HTR-8/SVneo (cell line): ENCODE measurements at places on chromosomes 3 and 15.

GRCh38 chr3:191414732-191415131 is 46.2 kb upstream of the PYDC2 start:
- DNase-seq = no peak

DNA sequence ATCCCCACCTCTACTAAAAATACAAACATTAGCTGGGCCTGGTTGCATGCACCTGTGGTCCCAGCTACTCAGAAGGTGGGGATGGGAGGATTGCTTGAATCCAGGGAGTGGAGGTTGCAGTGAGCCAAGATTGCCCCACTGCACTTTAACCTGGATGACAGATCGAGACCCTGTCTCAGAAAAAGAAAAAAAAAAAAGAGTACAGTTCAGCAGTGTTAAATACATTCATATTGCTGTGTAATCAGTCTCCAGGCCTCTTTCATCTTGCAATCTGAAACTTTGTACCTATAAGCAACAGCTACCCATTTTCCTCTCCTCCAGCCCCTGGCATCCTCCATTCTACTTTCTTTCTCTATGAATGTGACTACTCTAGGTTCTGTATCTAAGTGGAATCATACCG is 61.2 kb downstream of the LPP start:
- no peak for DNase-seq

DNA sequence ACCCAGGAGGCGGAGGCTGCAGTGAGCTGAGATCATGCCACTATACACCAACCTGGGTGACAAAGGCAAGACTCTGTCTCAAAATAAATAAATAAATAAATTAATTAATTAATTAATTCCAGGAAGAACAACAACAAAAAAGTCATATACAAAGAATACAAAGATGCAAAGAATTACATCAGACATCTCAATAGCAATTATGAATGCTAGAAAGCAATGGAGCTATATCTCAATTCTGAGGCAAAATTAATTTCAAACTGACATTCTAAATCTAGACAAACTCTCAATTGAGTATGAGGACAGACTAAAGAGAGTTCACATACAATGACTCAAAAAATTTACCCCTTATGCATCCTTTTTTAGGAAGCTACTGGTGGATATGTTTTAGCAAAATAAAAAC is 69.6 kb upstream of the CTNNB1 start:
- no peak for DNase-seq

DNA sequence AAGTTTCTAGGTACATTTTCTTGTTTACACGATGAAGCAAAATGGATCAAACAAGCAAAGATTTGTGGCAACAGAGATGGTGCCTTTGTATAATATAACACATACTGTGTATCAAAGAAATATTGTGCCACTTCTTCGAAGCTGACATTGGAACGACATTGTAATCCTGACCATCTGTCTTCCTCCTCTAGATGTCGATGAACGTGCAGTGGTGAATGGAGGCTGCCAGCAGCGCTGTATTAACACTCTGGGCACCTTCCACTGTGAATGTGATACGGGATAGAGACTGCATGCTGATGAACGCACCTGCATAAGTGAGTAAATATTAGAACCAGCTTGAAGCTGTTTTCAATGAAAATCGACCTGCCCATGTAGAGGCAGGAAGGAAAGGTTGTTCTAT is 613.3 kb upstream of the GOLIM4 start:
- DNase-seq = no peak

- no peak for DNase-seq
Measured at GRCh38 chr3:55615694-55616295, 128.7 kb upstream of the WNT5A start.

DNA sequence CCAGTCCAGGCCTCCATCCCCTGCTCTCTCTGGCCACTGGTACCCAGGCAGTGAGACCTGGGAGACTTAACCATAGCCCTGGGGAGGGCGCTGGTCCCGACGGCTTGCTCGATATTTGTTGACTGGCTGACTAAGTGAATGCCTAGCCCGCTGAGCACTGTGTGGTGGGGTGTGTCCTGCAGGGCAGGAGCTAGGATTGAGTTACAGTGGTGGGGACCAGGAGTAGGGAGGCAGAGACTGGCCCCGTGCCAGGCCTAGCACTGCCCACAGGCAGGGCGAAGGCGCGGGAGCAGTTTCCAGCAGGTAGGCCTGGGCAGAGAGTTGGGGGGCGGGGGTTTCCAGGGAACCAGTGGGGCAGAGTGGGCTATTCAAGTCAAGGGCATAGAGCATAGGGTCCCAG is at the start of gene VILL:
Gene VILL (plus strand): TSS at position 260 of the 400 bp plus-strand sequence. CDS start 2,887 bp downstream, outside the sequence.
- no peak for DNase-seq

- no peak for DNase-seq
Measured at GRCh38 chr15:35195649-35196048, 110.6 kb upstream of the NANOGP8 start.

- no peak for DNase-seq
Measured at GRCh38 chr3:26068890-26069289, 279.0 kb downstream of the OXSM start.

DNA sequence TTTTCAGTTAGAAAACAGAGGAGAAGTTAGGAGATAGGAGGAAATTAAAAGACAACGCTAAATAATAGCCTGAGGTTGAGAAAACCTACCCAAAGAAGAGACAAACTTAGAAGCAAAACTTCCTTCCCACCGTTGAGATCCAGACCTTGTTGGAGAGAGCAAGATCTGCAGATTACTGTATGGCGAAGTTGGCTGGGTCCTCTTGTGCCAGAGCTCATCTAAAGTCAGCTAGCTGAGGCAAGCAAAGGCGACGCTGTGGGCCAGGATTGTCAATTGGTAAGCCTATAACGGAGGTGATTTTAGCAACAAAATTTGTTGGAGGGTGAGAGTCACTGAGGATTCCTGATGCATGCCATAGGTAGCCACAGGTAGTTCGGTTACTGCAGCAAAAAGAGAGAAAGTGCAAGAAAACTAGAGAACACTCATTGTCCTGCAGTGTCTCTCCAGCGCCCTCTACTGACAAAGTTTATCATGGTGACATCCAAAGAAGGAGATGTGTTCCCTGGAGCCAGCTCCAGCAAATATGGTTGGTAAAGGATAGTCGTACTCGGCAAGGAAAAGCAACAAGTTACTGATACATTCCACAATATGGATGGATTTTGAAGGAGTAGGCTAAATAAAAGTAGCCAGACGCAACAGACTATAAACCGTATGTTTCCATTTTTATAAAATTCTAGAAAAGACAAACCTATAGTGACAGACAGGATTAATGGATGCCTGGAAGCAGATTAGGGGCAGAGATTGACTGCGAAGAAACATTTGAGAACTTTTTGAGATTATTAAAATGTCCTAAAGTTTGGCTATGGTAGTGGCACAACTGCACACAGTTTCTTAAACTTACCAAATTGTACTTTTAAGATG is 9.8 kb upstream of the OR5K4 start:
- DNase-seq = peak; percentile 15

- DNase-seq = no peak
Measured at GRCh38 chr15:77311618-77312398, 108.1 kb downstream of the PEAK1 start.

GRCh38 chr3:78734048-78734637 is 1033.7 kb downstream of the ROBO1 start:
- no peak for DNase-seq

DNA sequence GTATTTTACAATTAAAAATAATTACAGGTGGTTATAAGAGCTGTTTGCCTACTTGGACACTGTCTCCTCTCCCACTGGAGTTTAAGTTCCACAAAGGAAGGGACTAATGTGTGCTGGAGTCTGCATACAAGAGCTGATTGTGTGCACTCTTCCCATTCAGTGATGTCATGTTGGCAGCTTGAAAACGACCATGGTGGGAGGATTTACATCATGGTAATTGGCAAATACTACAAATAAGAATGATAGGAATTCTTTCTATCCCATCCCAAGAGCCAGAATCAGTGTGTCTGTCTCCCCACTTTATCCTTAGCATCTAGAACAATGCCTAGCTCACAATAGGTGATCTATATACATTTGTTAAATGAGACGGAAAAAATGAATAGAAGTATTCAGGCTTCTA is 14.1 kb downstream of the ITGA11 start:
- DNase-seq = no peak

- DNase-seq = no peak
Measured at GRCh38 chr3:64067506-64068346, 44.4 kb upstream of the PSMD6 start.

DNA sequence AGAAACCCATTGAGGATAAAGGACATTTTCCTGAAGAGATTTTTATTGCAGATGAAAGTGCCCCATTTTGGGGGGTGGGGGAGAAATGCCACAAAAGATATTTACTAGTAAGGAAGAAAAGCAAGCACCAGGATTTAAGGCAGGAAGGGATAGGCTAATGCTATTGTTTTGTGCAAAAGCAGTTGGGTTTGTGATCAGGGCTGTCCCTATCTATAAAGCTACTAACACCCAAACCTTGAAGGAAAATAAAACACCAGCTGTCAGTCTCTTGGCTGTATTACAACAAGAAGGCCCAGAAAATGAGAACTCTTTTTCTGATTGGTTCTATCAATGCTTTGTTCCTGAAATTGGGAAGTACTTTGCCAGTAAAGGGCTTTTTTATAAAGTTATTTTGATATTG is 56.0 kb downstream of the CD200 start:
- no peak for DNase-seq

GRCh38 chr3:89966877-89967665 is 859.6 kb downstream of the EPHA3 start:
- DNase-seq = no peak

GRCh38 chr15:45441036-45441435 is 62.7 kb upstream of the GATM start:
- no peak for DNase-seq

- DNase-seq = no peak
Measured at GRCh38 chr3:3342141-3342540, 162.7 kb upstream of the CRBN start.

- no peak for DNase-seq
Measured at GRCh38 chr3:68751888-68752287, 180.5 kb downstream of the TAFA4 start.

DNA sequence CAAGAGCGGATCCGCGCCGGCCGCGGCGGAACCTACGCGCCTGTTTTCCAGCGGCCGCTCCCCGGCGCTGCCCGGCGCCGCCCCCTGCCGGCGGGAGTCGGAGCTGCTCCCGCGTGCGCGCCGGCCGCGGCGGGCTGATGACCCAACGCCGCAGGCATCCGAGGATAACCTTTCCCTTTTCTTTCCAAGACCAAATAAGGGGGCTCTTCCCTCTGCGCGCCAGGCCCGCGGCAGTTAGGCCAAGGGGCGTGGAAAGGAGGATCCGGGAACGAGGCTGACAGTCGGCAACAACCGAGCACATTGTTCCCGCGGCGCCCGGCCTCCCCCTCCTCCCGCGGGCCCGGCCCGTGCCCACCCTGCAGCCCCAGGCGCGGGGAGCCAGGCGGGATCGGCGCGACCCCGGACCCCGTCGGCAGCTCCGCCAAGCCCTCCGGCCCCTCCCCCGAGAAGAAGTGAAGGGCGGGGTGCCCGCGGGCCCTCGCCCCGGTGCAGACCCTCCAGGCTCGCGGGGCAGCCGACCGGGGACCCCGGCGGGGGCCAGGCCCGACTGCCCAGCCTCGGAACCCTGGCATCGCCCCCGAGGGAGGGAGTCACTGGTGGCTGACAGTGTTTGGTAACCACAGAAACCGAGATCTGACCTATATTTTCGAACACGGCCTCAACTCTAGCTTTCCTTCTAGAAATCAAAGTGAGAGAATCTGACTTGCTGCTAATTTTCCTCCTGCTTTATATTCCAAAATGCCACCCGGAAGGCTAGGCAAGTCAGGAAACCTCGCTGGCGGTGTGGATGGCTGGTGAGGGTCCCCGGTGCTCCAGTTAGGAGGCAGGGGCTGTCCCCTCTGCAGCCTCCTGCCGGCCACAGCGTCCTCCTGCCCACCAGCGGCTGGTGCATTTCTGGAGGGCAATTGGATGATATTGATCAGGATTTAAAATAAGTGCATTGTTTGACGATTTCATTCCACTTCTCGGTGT is 45.6 kb upstream of the SYNM start:
- DNase-seq = peak; percentile 84

DNA sequence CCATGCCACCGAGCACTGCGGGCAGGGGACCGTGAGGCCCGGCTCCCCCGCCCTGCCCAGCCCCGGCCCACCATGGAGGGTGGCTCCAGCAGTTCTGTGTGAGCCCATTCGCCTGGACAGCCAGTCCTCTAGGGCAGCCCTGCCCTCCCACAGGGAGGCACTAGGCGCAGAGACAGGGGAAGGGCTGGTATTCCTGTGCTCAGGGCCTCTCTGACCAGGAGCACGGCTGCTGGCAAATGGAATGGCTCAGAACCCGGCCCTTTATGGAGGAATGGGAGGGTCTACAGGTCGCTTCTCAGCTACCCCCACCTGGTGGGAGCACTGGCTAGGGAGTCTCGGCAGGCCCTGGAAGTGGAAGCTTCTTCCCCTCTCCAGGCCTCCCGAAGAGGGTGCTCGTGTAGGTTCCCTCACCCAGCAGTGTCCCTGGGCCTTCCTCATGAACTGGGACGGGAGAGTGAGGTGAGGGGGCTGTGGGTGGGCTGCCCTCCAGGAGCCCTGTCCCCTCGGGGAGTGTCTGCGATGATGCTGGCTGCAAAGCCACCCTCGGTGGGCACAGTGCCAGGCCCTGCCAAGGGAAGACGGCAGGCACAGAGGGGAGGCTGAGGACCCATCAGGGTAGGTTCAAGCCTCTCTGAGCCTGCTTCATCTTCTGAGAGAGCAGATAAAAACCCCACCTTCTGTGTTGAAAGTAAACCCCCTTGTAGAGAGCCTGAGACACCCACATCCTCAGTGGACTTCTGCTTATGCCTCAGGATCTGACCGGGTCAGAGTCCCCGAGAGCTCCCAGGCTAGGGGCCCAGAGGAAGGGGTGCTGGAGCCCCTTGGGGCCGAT is 1.5 kb downstream of the MELTF start:
- DNase-seq = no peak

DNA sequence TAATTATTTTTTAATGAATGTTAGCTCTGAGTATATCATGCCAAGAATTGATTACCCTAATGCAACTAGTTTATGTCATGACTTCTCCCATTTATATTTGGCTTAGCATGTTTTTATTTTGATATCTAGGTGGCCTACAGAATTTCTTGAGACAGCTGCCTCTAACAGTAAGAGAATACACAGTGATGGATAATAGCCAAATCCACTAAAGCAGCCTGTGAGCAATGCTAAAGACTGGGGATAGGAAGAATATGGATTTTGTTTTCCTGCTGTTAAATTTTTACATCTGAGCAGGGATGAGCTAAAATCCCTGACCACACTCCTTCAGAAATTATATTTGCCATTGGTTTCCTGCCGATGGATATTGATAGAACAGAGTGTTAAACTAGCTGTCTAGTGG is 149.3 kb upstream of the TGFBR2 start:
- no peak for DNase-seq

- no peak for DNase-seq
Measured at GRCh38 chr15:71807691-71808091, 2.7 kb upstream of the NR2E3 start.

DNA sequence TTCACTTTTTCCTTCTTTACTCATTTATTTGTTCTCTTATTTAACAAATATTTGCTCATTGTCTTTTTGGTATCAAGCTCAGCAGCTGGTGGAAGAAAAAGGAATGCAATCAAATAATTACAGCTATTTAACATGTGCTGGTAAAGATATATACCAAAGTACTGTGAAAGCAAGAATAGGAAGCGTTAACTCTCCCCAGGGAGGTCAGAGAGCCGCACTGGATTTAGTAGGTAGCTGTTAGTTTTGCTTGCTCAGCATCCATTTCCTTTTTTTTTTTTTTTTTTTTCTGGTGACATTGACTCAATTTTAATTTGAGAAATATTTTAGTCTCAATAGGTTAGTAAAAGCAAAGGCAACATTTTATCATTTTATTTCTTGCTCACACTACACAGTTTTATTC is 308.5 kb upstream of the MDFIC2 start:
- no peak for DNase-seq

GRCh38 chr3:195757827-195758226 is 37.0 kb downstream of the MUC20 start:
- DNase-seq = no peak

- no peak for DNase-seq
Measured at GRCh38 chr3:175077216-175077615, 218.1 kb downstream of the NAALADL2 start.
